ENCODE measurements at places on chromosomes 7 and 10. TPM values are rescaled to one million over a fixed set of nuclear protein-coding genes. Genes with fewer than 3 reads are reported as not detected.

KNDC1 gene
- total RNA-seq, result not detected

HOXA1 gene
- total RNA-seq, result not detected

AZGP1 gene
- total RNA-seq, result 0.43 TPM

DYDC2 gene
- total RNA-seq, result not detected

CRYGN gene
- total RNA-seq, result 0.61 TPM

FAM237B gene
- total RNA-seq, result not detected

PTPN20 gene
- 2.1 TPM for total RNA-seq

MMD2 gene
- not detected for total RNA-seq

CUBN gene
- total RNA-seq, result 1.1 TPM

AOAH gene
- 6.0 TPM for total RNA-seq

RAB19 gene
- total RNA-seq, result 9.1 TPM

TSPAN33 gene
- 4.2 TPM for total RNA-seq

LRRN3 gene
- total RNA-seq, result 29.6 TPM

CALML3 gene
- not detected for total RNA-seq

PSD gene
- total RNA-seq, result 8.7 TPM

CARD11 gene
- 83.3 TPM for total RNA-seq

ADCK2 gene
- 13.8 TPM for total RNA-seq

GPER1 gene
- total RNA-seq, result not detected

SLC13A1 gene
- total RNA-seq, result not detected

HOXA11 gene
- total RNA-seq, result not detected

GTPBP10 gene
- total RNA-seq, result 68.7 TPM

GOLGA7B gene
- 0.41 TPM for total RNA-seq

FEZF1 gene
- total RNA-seq, result not detected

LEP gene
- total RNA-seq, result not detected

ADD3 gene
- total RNA-seq, result 60.3 TPM

HMX2 gene
- total RNA-seq, result 0.60 TPM

PTPRN2 gene
- total RNA-seq, result 0.35 TPM

CAV1 gene
- not detected for total RNA-seq

ANTXRL gene
- not detected for total RNA-seq

CFTR gene
- not detected for total RNA-seq

MRC1 gene
- not detected for total RNA-seq

ZCCHC24 gene
- total RNA-seq, result 0.43 TPM

UTF1 gene
- total RNA-seq, result not detected

WDFY4 gene
- total RNA-seq, result 0.09 TPM

ARHGEF5 gene
- 11.4 TPM for total RNA-seq

FFAR4 gene
- total RNA-seq, result not detected

FRMD4A gene
- 0.41 TPM for total RNA-seq

PNLIPRP3 gene
- total RNA-seq, result not detected

NRG3 gene
- total RNA-seq, result not detected

GSTO2 gene
- 1.6 TPM for total RNA-seq

ACTL6B gene
- total RNA-seq, result not detected

TMEM196 gene
- not detected for total RNA-seq

PIK3CG gene
- total RNA-seq, result 17.3 TPM

OPN4 gene
- total RNA-seq, result not detected

Data from activated naive CD4-positive, alpha-beta T cell treated with anti-CD3 and anti-CD28 coated beads, Interleukin-2, amount 50 U/mL, for 72 hours (primary cell).